Muscle of arm (tissue), 14 donors: ENCODE measurements at places on chromosomes 2 and 18. TPM values are rescaled to one million over a fixed set of nuclear protein-coding genes. Genes with fewer than 3 reads are reported as not detected.

DNA sequence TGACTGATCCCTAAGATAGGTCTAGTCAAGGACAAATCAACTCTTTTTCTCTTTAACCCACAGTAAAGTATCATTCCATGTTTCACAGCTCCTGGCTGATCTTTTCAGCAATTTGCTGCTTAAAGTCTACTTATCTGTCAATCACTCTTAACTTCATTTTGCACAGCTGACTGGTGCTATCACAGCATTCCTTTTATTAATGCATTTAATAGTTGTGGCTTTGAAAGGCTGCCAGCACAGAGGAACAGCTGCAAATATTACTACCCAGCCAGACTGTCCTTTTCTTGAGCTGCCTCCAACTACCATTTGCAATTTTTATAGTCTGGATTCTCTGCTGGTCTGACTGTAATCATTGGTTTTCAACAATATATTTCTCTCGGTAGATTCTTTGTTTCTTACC, 303.5 kb downstream of the STK39 start:
- no peak for DNase-seq

The FAP gene
- polyA plus RNA-seq, result 75.1 TPM

GRCh38 chr18:49890041-49890440, 76.7 kb upstream of the ACAA2 start:
- no peak for DNase-seq

DNA sequence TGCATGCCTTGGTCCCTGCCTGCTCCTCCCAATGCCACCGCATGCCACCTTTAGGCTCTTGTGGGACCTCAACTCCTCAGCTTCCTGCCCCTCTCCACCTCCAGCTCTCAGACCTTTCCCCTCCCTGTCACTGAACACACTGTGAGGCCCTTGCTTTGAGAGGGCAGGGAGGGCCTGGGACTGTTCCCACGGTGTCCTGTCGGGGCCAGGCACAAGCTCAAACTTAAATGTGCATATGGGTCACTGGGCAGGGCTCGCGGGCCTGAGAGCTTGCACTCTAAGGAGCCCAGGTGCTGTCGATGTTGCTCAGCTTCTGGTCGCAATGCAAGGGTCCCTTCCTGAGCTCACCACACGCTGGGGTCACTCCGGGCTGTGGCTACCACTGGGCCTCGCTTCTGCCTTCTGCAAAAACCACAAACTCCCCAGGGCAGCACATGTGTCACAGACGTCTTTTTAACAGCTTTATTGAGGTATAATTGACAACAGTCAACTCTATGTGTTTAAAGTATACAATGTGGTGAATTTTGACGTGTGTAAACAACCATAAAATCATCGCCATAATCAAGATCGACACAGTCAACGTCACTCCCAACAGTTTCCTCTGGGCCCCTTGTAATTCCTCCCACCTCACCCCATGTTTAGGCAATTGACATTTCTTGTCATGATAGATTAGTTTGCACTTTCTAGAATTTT, 11.9 kb upstream of the B3GNT7 start:
- no peak for DNase-seq

DNA sequence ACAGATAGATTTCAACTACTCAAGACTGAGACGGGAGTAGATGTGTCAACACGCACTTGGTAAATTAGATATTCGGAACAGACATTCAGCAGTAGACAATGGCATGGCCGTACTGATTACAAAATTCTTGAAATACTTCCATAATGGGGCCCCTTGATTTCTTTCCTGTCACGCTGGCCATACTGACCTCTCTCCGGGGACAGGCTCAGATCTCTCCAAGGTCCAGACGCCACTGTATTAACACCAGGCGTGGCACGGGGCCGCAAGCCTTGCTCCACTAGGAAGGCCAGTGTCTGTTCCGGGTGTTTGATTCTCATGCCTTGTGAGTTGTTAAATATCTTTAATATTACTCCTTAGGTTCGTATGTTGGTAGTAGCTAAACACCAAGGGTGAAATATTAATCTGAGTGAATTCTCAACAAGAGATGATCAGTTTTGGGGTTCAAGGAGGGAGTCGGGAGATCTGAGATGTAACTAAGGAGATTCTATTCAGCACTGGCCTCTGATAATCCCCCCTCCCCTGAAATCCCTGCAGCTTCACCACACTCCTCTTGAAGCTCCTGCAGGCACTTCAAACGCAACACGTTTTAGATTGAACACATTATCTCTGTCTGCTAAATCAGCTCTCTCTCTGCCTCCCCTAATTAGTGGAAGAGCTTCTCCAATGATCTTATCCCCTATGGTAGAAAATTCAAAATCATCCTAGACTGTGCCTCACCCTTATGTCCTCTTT, 2.2 kb upstream of the EHD3 start:
- DNase-seq, result no peak

DNA sequence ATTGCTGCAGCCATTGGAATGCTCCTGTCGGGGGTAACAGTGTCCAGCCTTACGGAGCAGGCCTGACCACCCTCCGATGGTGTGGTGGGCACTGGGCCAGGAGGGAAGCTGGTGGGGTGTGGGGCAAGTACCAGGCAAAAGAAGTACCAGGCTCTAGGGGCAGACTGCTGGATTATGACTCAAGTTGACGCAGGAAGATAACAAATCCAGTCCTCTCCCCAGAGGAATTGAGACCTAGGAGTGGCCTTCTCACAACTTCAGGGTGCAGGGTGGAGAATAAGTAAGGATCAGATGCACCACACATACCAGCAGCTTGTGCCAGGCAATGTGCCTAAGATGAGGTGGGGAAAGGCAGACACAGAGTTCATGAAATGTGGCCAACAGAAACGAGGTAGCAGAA, 37.9 kb downstream of the SEMA4F start:
- DNase-seq, result no peak

DNA sequence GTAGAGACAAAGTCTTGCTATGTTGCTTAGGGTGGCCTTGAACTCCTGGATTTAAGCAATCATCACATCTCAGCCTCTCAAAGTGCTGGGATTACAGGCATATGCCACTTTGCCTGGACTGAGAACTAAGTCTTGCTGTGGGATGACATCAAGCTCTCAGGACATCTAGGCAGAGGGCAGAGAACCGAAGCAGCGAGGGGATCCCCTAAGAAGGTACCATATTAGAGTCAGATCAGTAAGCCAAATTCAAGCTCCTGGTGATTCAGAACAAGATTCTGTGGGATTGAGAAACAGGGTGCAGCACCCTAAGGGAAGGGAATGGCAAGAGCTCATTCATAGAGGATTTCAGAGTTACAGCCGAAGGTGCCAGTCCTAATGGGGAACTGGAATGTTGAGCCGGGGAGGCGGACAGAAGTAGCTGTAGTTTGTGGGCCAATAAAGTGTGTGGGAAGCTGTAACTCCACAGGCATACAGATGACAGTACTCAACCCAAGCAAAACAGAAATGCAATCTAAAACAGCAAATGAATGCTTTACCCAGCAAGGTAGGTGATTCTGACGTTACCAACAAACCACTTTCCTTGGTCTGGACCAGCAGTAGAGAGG, 30.9 kb downstream of the EPHA4 start:
- DNase-seq, result no peak

GRCh38 chr18:45634454-45634853, 19.2 kb downstream of the SLC14A2 start:
- no peak for DNase-seq

The C2orf78 gene
- polyA plus RNA-seq, result not detected

- no peak for DNase-seq
Measured at GRCh38 chr2:28002181-28002580, 111.7 kb downstream of the BABAM2 start.

- DNase-seq, result no peak
Measured at GRCh38 chr2:205714058-205714776, 31.9 kb downstream of the NRP2 start.

DNA sequence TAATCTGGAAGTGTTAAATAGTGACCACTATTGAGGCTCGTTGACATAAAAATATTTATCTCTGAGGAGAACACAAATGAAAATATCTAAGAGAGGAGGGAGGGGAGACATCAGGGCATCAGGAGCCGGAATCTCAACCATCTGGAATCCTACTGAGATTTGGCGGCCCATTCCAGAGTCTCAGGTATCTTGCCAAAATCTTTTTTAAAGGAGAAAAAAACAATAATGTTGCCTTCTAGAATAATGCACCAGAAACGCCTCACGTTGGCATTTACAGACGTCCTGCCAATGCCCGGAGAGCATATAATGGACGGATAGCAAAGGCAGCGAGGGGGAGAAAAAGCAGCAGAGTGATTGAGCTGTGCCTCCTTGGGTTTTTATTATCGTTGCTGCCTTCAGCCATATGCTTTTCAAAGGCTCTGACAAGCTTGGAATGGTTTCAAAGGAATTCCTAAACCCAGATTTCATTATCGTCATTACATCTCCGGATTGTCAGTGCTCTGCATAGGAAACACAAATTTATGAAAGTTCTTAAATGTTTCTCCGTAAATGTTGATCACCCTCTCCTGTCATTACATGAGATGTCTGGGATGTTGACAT, 30.9 kb upstream of the EGR4 start:
- no peak for DNase-seq

- DNase-seq, result no peak
Measured at GRCh38 chr2:42136782-42137124, 32.4 kb upstream of the EML4 start.

GRCh38 chr2:72210470-72210869, 62.8 kb upstream of the CYP26B1 start:
- DNase-seq, result no peak

DNA sequence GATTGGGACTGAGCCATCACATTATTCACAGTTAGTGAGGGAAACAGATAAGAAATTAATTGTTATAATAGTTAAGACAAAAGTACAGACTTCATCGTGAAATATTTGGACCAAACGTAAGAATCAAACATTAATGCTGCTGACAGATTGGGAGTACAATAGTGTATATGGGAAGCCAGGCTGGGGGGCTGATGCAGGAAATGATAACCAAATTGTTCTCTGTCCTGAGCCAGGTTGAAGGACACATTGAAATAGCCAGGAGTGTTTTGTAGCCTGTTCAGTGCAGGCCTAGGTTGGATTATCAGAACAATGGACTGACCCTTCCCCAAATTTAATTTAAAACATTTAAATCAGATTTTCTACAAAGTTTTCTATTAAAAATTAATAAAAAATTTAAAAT, 203.2 kb downstream of the BABAM2 start:
- no peak for DNase-seq

DNA sequence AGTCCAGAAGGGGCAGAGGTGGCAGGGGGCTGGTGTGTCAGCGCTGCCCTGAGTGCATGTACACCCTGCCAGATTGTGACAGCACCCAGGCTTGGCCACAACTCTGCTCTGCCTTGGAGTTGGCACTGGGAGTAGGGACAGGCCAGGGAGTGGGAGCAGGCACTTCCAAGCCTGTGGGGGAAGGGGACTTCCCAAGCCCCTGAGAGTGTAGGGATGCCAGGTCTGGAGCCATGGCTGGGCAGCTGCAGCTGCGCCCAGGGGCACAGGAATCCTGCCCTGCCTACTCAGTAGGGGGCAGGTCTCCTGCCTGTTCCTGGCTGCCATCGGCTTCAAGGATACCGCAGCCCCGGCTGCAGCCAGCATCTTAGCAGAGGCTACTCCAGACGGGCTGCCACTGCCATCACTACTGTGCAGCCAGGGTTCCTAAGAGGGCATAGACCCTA, 109.4 kb downstream of the CALCRL start:
- no peak for DNase-seq

- DNase-seq, result no peak
Measured at GRCh38 chr2:74915743-74916142, 42.7 kb upstream of the POLE4 start.

DNA sequence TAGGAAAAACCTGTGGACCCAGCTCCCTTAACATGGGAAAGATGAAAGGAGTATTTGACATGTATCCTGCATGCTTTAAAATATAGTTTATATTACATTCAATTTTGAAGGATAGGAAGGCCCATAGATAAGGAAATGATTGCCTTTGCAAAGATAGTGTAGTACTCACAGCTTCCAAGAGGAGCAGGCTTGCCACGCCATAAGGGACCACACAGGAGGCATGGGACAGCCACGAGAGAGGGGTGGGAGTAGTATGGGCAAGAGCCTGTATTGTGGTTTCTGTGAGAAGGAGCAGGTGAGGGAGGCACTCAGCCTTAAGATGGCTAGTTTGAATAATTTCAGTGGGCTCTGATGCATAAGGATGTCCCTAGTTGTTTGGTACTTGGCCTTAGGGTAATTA, 740.3 kb downstream of the SATB2 start:
- DNase-seq, result no peak

The BOLL gene
- 2.5 TPM for polyA plus RNA-seq

The SLC8A1 gene
- 7.7 TPM for polyA plus RNA-seq
